ENCODE measurements at places on chromosomes 3 and 15. TPM values are rescaled to one million over a fixed set of nuclear protein-coding genes. Genes with fewer than 3 reads are reported as not detected.

The CLRN1 gene
- 0.18 TPM for total RNA-seq

DNA sequence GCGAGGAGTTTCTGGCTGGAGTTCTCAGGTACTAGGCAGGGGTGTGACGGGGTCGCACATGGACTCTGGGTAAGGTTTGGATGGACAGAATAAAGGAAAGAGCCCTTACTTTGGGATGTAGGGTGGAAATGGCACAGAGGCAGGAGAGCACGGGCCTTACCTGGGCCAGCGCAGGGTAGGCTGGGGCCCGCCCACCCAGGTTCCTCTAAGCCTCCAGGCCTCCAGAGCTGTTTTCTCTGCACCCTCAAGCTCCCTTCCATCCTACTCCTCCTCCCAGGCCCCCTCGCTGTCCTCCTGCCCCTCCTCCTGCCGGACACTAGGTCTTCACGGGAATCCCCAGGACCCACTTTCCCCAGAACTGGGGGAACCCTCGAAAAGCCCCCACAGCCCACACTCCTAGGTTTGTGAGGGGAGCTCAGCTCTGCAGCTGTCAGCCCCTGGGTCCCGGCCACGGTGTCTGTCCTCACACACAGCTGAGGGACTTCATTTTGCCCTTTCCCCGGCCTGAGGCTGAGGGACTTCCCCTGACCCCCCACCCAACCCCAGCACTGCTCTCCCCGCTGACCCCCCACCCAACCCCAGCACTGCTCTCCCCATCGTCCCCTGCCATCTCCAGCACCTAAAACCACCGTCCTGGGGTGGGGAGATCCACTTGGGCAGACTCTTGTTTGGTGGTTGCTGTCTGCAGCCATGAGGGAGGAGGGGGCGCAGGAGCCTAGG lies 53.0 kb upstream of the PCSK6 start:
- H3K36me3 ChIP-seq, result no peaks in the 10 kb centered on the region
- peaks cover 20% of the 10 kb centered on the region for H3K4me1 ChIP-seq
- H3K4me3 ChIP-seq, result no peak overlapping the region
- peaks cover 10% of the 10 kb centered on the region for H3K27me3 ChIP-seq

DNA sequence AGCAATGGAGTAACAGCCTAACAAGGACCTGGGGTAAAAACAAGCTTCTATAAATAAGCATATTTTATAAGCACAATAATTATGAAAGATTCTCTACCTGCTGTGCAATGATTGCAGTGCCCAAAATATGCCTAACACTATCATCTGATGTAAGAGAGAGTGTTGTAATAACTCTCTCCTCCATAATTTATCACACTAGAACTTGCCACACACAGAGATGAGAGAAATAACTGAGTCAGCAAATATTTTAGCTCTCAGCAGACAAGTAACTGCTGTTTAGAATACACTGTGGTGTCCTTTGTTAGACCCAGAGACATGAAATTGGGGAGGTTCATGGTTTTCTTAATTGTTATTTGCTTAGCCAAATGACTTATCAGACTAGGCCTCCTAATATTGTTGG lies 105.3 kb upstream of the ACP3 start:
- no peaks in the 10 kb centered on the region for H3K4me1 ChIP-seq
- H3K27me3 ChIP-seq, result no peaks in the 10 kb centered on the region
- no peak for DNase-seq
- no peak overlapping the region for H3K27ac ChIP-seq
- no peak overlapping the region for H3K4me3 ChIP-seq

The SLC24A5 gene
- total RNA-seq, result 0.04 TPM

GRCh38 chr15:49082960-49083359 lies 36.7 kb upstream of the SECISBP2L start:
- H3K4me3 ChIP-seq, result no peak overlapping the region
- H3K36me3 ChIP-seq, result no peaks in the 10 kb centered on the region
- DNase-seq, result no peak
- H3K27me3 ChIP-seq, result no peaks in the 10 kb centered on the region

DNA sequence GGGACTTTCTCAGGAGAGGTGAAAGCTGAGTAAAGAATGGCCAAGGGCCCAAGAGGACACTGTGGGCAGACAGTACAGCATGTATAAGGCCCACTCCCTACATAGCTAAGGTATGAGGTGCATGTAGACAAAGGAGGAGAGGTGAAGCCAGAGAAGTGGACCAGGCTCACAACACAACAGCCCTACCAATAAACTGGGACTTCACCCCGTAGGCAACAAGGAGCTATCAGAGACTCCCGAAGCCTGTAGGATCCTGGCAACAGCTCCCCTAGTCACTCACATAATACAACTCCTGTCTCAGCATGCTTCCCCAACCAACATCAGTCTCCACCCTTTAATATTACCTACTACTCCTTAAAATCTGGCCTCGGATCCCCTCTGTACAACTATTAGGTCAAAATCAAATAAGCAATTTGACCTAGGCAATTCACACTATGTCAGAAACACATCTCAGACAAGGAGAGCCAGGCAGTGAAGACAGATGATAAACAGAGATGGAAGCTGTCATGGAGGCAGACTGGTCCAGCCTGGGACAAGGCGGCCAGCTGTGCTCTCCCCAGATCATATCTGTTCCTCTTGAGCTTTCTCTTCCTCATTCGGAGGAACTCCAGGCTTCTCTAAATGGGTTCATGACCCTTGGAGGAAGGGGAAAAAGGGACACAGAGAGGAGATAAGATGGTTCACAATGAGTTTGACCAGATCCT lies 1.4 kb downstream of the XXYLT1 start:
- H3K4me3 ChIP-seq, result peak overlapping the region; percentile 82
- H3K36me3 ChIP-seq, result peaks cover 6% of the 10 kb centered on the region
- DNase-seq, result peak; percentile 45
- H3K4me1 ChIP-seq, result peaks cover 12% of the 10 kb centered on the region
- H3K27me3 ChIP-seq, result no peaks in the 10 kb centered on the region
- no peak overlapping the region for H3K27ac ChIP-seq

The ATP10A gene
- total RNA-seq, result 4.9 TPM

GRCh38 chr15:36671017-36671416 lies 91.6 kb downstream of the CDIN1 start:
- no peak overlapping the region for H3K27ac ChIP-seq
- no peaks in the 10 kb centered on the region for H3K4me1 ChIP-seq
- H3K27me3 ChIP-seq, result no peaks in the 10 kb centered on the region
- peak; percentile 6 for DNase-seq
- H3K36me3 ChIP-seq, result no peaks in the 10 kb centered on the region
- H3K4me3 ChIP-seq, result no peak overlapping the region

The ATP13A3 gene
- total RNA-seq, result 35.2 TPM

GRCh38 chr3:21989341-21990042 lies 238.5 kb upstream of the ZNF385D start:
- H3K36me3 ChIP-seq, result no peaks in the 10 kb centered on the region
- DNase-seq, result peak; percentile 57
- H3K27me3 ChIP-seq, result no peaks in the 10 kb centered on the region
- H3K27ac ChIP-seq, result no peak overlapping the region

- H3K27me3 ChIP-seq, result no peaks in the 10 kb centered on the region
- H3K27ac ChIP-seq, result no peak overlapping the region
- H3K4me3 ChIP-seq, result no peak overlapping the region
- H3K36me3 ChIP-seq, result peaks cover 10% of the 10 kb centered on the region
Measured at GRCh38 chr15:47756872-47757271, 39.6 kb downstream of the SEMA6D start.

DNA sequence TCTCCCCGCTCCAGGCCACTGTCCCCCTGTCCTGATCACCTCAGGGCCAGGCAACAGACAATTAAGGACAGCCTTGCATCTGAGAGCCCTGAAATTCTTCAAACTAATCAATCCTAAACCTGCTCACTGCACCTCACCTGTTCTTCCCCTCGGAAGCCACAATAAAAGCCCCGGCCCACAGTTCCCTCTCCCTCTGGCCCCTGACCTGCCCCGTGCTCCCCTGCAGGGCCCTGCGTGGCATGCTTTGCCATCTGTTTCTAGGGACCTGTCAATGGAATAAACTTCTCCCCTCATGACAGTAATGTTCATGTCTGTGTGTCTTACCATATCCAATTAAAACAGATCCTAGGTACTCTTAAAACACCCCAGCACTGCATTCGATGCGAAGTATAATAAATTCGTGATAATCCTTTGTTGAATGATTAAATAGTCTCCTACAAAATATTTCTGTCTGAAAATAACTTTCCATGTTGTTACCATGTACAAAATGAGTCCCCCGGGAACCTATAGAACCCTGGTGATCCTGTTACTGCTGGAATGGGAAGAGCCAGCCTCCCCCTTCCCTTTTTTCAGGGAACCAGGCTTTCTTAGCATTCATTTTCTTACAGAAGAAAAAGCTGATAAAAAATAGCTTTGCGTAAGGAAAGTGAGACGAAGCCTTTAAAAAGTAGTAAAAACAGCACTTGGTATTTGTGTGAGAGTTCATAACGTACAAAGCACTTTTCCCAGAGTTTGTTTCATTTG lies 59.0 kb downstream of the ABTB1 start:
- H3K27me3 ChIP-seq, result no peaks in the 10 kb centered on the region
- H3K27ac ChIP-seq, result peak overlapping the region; percentile 74
- no peaks in the 10 kb centered on the region for H3K36me3 ChIP-seq
- peaks cover 56% of the 10 kb centered on the region for H3K4me1 ChIP-seq
- peak; percentile 60 for DNase-seq

DNA sequence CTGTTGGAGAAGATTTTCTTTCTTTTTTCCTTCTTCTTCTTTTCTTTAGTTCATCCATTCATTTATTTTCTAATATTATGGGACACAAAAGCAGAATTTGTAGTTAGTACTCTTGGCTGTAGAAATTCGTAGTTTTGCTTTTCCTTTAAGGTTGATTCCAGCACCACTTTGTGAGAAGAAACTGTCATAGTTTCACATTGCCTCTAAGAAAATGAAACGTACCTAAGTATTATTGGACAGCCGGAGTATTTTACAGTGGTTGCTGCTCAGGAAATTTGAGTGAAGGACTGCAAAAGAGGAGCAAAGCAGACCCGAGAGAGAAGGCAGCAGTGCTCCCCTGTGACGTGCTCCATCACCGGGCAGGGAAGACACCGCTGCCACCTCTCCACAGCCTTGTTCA lies 48.1 kb downstream of the PLCL2 start:
- H3K27ac ChIP-seq, result no peak overlapping the region
- no peak for DNase-seq
- no peak overlapping the region for H3K4me3 ChIP-seq
- no peaks in the 10 kb centered on the region for H3K27me3 ChIP-seq
- H3K4me1 ChIP-seq, result no peaks in the 10 kb centered on the region
- no peaks in the 10 kb centered on the region for H3K36me3 ChIP-seq

DNA sequence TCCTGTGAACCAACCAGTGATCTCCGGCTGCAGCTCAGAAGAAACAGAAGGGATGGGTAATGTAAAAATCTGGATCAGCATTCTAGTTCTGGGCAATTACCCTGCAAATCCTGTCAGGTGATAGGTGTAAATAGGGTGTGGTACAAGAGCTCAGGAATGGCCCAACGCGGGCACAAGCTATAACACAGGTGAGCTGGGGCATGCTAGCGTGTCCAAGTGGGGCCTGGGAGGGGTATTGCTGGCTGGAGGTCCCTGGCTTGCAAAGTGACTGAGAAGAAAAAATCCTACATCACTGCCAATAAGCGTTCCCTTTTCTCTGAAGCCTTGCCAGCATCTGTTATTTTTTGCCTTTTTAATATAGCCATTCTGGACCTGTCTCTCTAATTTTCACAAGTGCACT lies 9.7 kb upstream of the CHST2 start:
- H3K36me3 ChIP-seq, result no peaks in the 10 kb centered on the region
- no peaks in the 10 kb centered on the region for H3K27me3 ChIP-seq
- no peaks in the 10 kb centered on the region for H3K4me1 ChIP-seq
- DNase-seq, result no peak

The RAB6B gene
- 2.0 TPM for total RNA-seq

The ZNF80 gene
- 0.04 TPM for total RNA-seq

The SLC35A5 gene
- total RNA-seq, result 25.0 TPM

The SLC22A14 gene
- 0.18 TPM for total RNA-seq

DNA sequence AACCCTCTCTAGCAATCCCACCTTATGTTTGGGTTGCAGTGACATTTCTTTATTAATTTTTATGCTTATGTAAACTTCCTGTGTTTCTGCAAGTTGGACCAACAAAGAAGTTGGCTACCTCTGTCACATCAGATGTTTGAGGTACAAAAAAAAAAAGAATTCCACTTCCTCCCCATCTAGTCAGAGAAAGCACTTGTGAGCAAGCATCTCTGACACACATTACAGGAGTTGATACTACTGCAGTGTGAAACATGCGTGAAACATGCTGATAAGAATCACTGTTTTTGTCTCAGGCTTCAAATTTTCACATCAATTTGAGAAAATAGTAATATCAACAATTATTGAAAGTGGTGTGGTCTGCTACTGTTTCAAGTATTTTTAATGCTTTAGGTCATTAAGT lies 1.3 kb downstream of the SCAANT1 start:
- peaks cover 5% of the 10 kb centered on the region for H3K36me3 ChIP-seq
- H3K27me3 ChIP-seq, result no peaks in the 10 kb centered on the region
- H3K4me3 ChIP-seq, result peak overlapping the region; percentile 65

- H3K4me1 ChIP-seq, result no peaks in the 10 kb centered on the region
- H3K4me3 ChIP-seq, result no peak overlapping the region
- no peaks in the 10 kb centered on the region for H3K27me3 ChIP-seq
- DNase-seq, result peak; percentile 2
Measured at GRCh38 chr3:180530276-180530675, 71.7 kb upstream of the TTC14 start.

GRCh38 chr3:147729641-147730040 lies 320.5 kb downstream of the ZIC1 start:
- H3K27ac ChIP-seq, result no peak overlapping the region
- H3K4me1 ChIP-seq, result no peaks in the 10 kb centered on the region
- H3K4me3 ChIP-seq, result no peak overlapping the region
- H3K27me3 ChIP-seq, result no peaks in the 10 kb centered on the region
- peak; percentile 12 for DNase-seq

GRCh38 chr15:74988007-74988800 lies 7.2 kb upstream of the SCAMP5 start:
- no peak overlapping the region for H3K4me3 ChIP-seq
- no peaks in the 10 kb centered on the region for H3K4me1 ChIP-seq

DNA sequence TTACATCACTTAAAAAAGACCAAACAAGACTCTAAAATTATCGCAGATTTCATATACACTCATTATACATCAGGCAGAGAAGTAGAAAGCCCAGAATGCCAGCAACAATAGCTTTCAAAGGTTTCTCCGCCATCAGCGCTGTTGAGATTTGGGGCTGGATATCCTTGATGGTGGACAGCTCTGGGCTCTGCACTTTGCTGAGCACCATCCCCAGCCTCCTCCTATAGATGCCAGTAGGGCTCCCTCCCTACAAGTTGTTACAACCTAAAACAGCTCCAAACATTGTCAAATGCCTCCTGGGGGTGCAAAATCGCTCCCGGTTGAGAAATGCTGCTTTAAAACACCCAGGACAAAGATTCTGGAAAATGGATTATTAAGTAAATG lies 73.5 kb downstream of the ATP10A start:
- H3K4me3 ChIP-seq, result no peak overlapping the region
- H3K27ac ChIP-seq, result peak overlapping the region; percentile 86
- DNase-seq, result no peak
- H3K27me3 ChIP-seq, result no peaks in the 10 kb centered on the region
- H3K4me1 ChIP-seq, result peaks cover 41% of the 10 kb centered on the region

The ABI3BP gene
- 189 TPM for total RNA-seq

DNA sequence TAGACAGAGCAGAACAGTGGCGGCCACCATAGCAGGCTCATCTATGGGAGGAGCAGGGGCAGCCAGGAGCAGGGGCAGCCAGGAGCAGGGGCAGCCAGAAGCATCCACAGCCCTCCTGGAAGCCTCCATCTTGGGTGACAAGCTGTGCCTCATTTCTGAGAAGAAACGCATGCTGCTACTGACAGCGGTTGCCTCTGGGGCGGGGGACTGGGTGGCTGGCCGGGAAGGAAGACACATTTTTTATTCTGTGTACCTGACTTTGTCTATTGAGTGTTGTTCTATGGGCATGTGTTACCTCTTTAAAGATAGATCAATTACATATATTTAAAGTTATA lies 71.5 kb upstream of the KLF13 start:
- no peak overlapping the region for H3K4me3 ChIP-seq
- H3K27me3 ChIP-seq, result peaks cover 2% of the 10 kb centered on the region
- no peaks in the 10 kb centered on the region for H3K36me3 ChIP-seq
- peaks cover 3% of the 10 kb centered on the region for H3K4me1 ChIP-seq
- no peak overlapping the region for H3K27ac ChIP-seq
- no peak for DNase-seq
